ENCODE measurements at places on chromosomes 2 and 18.

- DNase-seq = peak; percentile 41
These were observed 67.4 kb downstream of the STEAP3 start for GRCh38 chr2:119290859-119291587.

DNA sequence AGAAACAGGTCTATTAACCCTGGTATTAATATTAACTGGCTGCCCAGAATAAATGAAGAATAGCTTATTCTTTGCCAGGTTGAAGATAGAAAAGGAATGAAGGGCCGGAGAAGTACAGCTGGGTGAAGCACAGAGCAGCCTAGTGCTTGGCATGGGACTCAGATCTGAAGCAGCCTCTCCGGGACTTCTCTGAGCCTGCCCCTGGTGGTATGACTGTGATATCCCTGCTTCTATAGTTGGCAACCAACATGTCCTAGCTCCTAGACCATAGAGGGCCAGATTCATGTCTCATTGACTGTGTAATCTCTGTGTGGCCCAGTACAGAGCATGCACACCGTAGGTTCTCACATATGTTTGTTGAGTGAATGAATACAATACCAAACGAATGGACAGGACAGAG is 107.8 kb downstream of the MSH2 start:
- DNase-seq = no peak

GRCh38 chr2:134601264-134601663 is 117.5 kb downstream of the TMEM163 start:
- no peak for DNase-seq

GRCh38 chr2:69013142-69013839 is at the start of gene ANTXR1:
TSS of gene ANTXR1 (plus strand) at chr2:69013179. CDS start at chr2:69013500, 321 bp downstream.
- DNase-seq = no peak

GRCh38 chr2:229748950-229749349 is 34.6 kb upstream of the DNER start:
- no peak for DNase-seq
